ENCODE measurements at places on chromosomes 4 and X. TPM values are rescaled to one million over a fixed set of nuclear protein-coding genes. Genes with fewer than 3 reads are reported as not detected.

The MAGEB5 gene
- total RNA-seq: not detected

The TCEAL7 gene
- 13.7 TPM for total RNA-seq

- no peak for ATAC-seq
These were observed 14.0 kb downstream of the OCIAD1 start for GRCh38 chr4:48844843-48845242.

The SPANXN3 gene
- not detected for total RNA-seq

GRCh38 chr4:122728856-122729255 is 3.6 kb upstream of the BBS12 start:
- ATAC-seq: no peak

The SMR3A gene
- not detected for total RNA-seq

- no peak for ATAC-seq
These were observed 385.8 kb downstream of the PPARGC1A start for GRCh38 chr4:23504083-23504482.

The SH3RF1 gene
- total RNA-seq: 17.6 TPM

Data from gastroesophageal sphincter (tissue), 4 donors.